ENCODE measurements at places on chromosomes 4 and X. TPM values are rescaled to one million over a fixed set of nuclear protein-coding genes. Genes with fewer than 3 reads are reported as not detected.

- no peak for DNase-seq
Observed at GRCh38 chr4:184763150-184763780, 29.4 kb upstream of the CENPU start.

GRCh38 chr4:124459941-124460310, 252.6 kb downstream of the ANKRD50 start:
- DNase-seq, result peak; percentile 73

- DNase-seq, result no peak
Observed at GRCh38 chr4:151322570-151322969, 2.8 kb downstream of the SH3D19 start.

DNA sequence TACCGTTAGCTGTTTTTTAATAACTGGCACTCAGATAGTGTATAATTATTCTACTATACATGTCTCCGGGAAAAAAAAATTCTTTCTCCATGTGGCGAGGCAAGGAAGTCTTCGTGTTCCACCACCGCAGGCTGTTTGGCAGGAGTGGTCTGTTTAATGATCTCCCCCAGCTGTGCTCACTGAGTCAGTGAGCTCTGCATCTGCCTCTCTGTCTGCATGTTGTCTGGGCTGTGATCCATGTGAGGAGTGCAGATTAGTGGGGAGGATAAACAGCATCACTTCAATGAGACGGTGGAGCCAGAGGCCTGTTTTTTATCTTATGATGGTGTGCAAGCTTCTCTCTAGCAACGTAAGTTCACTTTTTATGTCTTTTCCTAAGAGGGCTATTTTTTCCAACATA, 69.8 kb downstream of the RPS3A start:
- no peak for DNase-seq

- no peak for DNase-seq
Observed at GRCh38 chr4:138815811-138816210, 199.8 kb upstream of the NOCT start.

GRCh38 chr4:120281581-120281980, 214.9 kb upstream of the MAD2L1 start:
- no peak for DNase-seq

DNA sequence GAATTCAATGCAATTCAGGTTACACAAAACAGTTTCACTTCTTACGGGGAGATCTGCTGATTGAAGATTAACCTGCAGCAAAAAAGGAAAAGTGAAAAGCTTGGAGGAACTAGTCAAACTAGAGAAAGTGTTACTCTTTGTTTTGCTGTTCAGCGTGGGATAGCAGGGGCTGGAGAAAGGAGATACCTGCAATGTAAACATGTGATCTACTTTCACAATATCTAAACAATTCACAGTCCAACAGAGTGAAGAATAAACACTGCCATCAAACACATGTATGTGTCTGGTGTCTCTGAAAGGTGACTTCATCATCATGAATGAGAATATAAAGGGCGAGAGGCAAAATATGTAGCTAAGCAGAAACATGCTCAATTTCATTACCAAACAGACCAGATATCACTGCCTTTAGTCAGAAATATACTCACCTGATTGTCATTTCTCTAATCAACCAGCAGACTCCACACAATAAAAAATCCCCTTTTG, 26.4 kb downstream of the NIPAL1 start:
- no peak for DNase-seq

The GSX2 gene
- not detected for total RNA-seq

The FAM47A gene
- not detected for total RNA-seq

The TCEAL6 gene
- not detected for total RNA-seq

The HTN3 gene
- not detected for total RNA-seq

The RBMXL3 gene
- total RNA-seq, result not detected

The TRIM60 gene
- total RNA-seq, result not detected
